ENCODE measurements at places on chromosomes 4 and X. TPM values are rescaled to one million over a fixed set of nuclear protein-coding genes. Genes with fewer than 3 reads are reported as not detected.

Gene DUX4
- total RNA-seq = not detected

Gene FOXP3
- total RNA-seq = not detected

Gene USP17L22
- not detected for total RNA-seq

Gene DDX53
- not detected for total RNA-seq

Gene PPP1R2C
- not detected for total RNA-seq

All from bronchial smooth muscle cell (primary cell).